ENCODE measurements at places on chromosomes 2 and 18.
A peak's percentile ranks its signal among the peaks of the same experiment; 100 is the strongest.

DNA sequence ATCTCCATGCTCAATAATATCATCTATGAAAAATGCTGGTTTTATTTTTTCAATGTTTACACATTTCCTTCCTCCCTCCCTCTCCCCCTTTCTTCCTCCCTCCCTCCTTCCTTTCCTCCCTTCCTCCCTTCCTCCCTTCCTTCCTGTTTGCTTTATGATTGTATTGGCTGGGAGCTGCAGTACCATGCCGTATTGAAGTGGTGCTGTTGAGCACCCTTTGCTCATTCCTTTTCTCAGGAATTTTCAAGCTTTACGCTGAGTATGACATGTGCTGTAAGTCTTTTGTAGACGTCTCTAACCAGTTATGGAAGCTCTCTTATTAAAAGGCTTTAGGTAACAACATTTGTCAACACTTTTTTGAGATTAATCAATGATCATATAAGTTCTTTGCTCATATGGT is 100.4 kb downstream of the SNTG2 start:
- no peak for DNase-seq

DNA sequence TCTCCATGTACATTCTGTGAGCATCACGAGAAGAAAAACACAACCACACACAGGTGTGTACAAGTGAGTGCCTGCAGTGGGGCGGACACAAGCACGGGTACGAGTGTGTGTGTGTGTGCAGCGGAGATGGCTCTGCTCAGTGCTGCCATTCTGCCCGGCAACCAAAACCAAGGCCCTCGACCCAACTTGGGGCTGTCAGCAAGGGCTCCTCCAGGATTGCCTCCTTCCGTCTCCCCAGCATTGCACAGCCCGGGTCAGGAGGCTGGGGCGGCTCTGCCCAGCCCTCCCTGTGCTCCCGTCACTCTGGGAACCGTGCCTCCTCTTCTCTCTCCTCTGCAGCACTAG is 66.5 kb downstream of the PXDN start:
- no peak for DNase-seq

DNA sequence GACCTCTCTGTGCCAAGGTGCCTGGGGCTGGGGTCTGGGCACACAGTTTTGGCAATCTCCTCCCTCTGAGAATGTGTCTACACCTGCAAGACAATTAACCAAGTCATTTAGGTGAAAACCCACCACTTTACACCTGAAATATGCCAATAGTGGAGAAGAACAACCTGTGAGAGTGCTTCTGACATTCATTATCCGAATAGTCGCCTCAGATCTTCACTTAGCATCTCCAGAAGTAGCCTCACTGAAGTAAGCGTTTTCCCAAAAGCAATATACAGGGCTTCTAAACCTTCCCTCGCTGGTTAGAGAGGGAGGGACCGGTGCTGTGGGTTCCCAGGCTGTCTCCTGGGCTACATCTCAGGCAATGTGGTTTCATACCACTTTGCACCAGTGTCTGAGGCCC is 173.5 kb downstream of the DDX1 start:
- DNase-seq = no peak

DNA sequence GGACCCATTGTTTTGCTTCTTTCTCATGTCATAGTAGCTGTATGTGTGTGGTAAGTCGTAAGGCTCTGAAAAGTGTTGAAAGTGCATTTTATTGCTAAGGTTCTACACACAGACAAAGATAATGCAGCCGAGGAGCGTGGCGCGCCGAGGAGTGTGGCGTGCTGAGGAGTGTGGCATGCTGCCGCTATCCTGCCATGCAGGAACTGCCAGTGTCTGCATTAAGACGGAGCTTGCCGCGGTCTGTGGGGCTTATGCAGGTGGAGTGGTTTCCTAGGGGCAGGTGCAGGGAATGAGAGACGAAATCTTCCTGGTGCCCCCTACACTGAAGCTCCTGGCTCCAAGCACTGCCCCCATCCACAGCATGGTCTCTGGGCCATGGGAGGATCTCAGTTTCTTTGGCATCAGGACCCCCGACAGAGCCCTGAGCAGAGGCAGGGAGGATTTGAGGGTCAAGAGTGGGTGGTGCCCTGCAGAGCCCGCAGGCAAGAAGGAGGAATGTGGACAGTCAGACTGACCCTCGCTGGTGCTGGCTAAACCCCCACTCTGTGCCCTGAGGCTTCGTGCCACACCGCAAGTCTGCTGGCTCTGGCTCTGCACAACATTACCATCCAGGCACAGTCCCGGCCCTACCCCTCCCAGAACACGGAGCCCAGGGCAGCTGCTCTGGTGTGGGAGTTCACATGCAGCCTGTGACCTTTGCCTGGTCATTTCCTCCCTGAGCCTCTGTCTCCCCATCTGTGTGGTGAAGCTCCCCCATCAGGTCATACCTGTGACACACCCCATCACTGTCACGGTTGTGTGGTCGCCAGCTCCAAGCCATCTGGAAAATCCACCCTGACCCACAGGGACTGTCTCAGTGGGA is 3.2 kb downstream of the SNED1 start:
- DNase-seq = no peak

- no peak for DNase-seq
Observed at GRCh38 chr18:67682516-67682915, 166.0 kb upstream of the DSEL start.

GRCh38 chr18:76495435-76496193 is 572 bp upstream of the ZNF516 start:
- DNase-seq = peak; percentile 55

DNA sequence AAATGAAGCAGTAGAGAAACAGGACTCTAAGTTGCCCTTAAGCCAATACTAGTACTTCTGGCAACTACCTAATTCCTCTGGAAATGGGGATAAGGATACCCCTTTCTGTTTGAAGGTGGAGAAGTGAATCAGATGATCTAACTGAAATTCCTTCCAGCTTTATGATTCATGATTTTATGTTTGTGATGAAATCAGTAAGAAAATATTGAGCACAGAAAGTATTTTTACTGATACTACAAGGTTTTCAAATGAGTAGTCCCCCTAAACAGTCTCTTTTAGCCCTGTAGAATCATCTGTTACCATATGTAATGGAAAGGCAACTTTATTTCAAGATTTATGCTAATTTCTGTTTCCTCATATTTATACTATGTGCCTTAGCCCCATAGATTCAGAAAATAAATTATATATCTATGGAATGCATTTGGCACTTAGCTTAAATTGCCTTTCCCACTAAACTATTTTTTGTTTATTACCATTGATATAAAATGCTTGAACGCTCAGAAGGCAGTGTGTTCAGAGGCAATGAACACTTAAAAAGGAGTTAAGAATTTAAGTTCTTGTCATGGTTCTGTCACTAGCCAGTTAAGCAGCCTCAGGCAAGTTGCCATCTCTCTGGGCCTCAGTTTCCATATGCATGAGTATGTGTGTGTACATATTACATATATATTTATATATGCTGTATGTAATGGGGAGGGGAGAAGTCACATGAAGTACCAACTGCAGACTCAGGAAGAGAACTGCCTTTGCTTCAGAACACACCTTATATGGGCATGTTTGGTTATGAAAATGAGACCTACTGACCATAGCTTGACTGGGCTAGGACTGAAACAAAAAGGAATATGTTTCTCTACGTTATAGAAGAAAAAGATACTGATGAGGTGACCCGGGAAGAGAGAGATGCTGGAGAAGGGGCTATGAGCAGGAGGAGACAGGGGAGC is 97.7 kb downstream of the CDC42EP3 start:
- no peak for DNase-seq
